ENCODE measurements at places on chromosomes 7 and 10.

- no peak for DNase-seq
Measured at GRCh38 chr7:84998665-84999064, 188.2 kb downstream of the SEMA3D start.

DNA sequence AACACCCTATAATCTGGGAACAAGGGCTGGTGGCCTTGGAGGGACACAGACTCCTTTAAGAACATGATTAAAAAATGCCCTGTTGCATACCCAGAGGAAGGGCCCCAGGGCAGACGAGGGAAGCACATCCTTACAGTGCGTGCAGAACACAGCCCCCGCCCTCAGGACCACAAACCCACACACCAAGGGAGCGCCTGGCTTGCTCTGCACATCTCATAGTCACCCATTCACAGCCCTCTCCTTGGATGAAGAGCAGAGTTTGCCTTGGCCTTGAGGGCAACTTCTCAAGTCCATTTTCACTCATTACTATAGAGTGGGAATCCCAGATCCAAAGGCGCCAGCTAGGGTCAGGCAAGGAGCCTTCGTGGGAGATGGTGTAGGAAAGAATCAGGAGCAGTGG, 6.3 kb upstream of the VSIR start:
- no peak for DNase-seq

DNA sequence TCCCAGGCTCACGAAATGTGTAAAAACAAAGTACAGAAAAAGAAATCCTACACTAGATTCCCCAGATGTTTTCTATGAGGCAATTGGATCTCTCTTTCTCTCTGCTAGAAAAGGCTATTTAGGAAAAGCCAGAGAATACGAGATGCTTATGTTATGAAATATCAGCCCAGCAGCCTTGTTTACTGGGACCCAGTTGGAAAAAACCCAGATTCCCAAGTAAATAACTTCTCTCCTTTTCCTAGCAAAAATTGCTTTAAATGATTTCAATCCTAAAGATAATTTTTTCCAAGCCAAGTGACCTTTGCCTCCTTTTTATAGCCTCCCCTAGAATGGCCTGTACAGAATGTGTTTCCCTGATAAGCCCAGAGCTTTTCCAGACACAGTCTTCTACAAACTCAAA, 199.3 kb downstream of the PLXNA4 start:
- no peak for DNase-seq

- DNase-seq = no peak
Measured at GRCh38 chr10:90167174-90168064, 466.0 kb downstream of the KIF20B start.

- DNase-seq = no peak
Measured at GRCh38 chr7:43625980-43626379, 43.1 kb downstream of the STK17A start.

GRCh38 chr10:58952162-58952601, 224.3 kb upstream of the PHYHIPL start:
- DNase-seq = no peak

DNA sequence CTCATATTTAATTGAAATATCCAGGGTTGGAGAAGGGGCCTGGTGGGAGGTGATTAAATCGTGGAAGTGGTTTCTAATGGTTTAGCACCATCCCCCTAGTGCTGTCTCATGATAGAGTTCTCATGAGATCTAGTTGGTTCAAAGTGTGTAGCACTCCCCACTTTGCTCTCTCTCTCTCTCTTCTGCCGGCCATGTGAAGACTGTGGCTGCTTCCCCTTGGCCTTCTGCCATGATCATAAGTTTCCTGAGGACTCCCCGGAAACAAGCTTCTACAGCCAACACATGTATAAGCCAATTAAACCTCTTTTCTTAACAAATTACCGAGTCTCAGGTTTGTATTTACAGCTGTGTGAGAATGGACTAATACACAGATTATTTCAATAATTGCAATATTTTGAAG, 305.8 kb upstream of the KCND2 start:
- no peak for DNase-seq

DNA sequence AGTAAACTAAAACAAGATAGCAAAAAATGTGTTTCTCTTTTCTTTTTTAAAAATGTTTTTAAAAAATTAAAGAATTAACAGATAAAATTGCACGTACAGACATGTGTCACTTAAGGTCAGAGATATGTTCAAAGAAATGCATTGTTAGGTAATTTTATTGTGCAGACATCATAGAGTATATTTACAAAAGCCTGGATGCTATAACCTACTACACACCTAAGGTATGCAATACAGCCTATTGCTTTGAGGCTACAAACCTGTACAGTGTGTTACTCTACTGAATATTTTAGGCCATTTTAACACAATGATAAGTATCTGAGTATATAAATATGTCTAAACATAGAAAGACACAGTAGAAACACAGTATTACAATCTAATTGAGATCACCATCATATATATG, 253.1 kb downstream of the PRKG1 start:
- no peak for DNase-seq

Measured in Caki2 (cell line).